ENCODE measurements at places on chromosomes 3 and 15.

DNA sequence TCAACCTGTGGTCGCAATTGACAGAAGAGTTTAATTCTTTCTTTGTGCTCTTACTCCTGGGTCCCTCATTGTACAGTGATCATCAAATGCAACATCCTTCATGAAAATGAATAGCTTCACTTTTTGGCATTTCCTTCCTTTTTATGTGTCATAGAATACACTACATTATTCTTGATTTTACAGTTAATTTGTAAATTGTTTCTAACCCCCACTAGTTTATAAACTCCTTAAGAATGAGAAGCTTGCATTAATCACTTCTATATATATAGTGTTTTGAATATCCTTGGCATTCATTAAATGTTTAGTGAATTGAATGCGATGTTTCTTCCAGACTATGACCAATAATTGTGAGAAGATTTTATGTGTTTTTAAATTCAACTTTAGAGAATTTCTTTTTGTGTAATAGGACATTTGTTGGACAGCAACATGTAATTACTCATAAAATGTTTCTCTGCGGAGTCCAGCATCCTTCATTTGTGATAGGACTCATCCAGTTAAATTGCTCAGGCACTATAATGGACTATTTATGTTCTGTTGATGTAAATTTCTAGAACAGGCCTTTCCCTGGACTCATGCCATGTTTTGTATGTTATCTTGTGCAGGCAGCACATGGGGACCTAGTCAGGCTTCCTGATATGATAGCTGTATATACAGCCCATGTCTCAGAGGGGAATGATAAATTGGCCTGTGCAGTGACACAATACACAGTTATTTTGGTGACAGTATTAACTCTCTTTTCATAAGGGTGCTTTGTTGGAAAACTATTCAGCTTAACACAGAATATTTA, 51.3 kb downstream of the MBNL1 start:
- peak; percentile 61 for DNase-seq

DNA sequence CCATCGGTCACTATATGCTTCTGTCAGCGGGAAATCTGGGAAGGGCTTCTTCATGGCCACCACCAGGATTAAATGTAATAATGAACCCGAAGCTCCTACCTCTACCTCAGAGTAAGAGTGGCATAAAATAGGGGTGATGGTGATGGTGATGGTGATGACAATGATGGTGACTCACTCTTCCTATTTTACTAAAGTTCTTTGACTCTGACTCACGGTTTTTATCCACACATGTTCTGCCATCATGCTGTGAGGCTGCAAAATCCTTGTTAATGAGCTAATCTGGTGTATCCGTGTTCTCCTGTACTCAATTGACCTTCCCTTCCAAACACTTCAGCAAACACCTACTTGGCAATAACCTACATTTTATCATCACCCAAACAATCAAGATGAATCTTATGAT, 18.3 kb upstream of the FOXP1 start:
- peak; percentile 35 for DNase-seq

- DNase-seq = peak; percentile 30
These were observed 339.8 kb upstream of the WNT5A start for GRCh38 chr3:55826731-55827496.

DNA sequence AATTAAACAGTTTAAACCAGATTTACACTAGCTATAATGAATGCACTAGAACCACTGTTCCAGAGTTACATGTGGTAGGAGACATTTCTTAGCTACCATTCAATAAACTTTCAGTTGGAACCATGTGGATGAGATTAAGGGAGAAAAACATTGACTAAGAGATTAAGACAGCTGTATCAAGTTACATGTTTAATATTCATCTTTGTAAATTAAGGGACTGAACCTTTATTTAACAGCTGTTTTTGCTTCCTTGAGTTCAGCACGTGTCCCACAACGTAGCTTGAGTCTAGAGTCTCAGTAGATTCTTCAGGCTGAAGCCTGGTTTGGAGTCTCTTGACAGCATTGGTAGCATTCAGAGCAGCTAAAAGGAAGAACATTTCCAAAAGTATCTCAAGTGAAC, 27.2 kb upstream of the CFAP44 start:
- DNase-seq = no peak

- no peak for DNase-seq
These were observed 13.0 kb downstream of the CYP1A1 start for GRCh38 chr15:74712311-74712710.

DNA sequence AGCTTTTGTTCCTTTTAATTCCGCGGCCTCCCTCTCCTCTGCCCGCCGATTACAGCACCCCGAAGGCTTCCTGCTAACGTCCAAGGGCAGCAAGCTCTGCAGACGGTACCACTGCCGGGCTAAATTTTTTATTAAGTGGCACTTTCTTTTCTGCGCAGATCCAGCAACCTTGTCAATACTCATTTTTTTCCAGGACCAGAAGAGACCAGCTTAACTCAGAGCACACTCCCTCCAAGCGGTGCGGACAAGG, 542 bp upstream of the MEIS2 start:
- DNase-seq = peak; percentile 75

DNA sequence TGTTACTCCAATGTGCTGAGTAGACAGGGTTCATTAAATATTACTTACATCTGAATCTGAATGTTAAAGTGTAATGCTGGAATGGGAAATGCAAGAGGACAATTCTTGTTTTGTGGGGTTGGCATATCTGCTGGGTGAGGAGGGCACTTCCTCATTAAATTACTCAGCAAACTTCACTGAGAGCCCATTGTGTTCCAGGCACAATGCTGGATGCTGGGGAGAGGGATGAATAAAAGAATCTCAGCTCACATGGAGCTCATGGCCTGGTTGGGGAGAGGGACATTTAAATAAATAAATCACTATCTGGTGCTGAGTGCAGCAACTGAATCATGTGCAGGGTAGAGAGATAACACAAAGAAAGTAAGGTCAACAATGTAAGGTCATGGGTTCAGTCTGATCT, 199.2 kb upstream of the CFAP20DC start:
- no peak for DNase-seq

GRCh38 chr3:197682713-197683112, 54.0 kb downstream of the RUBCN start:
- peak; percentile 7 for DNase-seq

DNA sequence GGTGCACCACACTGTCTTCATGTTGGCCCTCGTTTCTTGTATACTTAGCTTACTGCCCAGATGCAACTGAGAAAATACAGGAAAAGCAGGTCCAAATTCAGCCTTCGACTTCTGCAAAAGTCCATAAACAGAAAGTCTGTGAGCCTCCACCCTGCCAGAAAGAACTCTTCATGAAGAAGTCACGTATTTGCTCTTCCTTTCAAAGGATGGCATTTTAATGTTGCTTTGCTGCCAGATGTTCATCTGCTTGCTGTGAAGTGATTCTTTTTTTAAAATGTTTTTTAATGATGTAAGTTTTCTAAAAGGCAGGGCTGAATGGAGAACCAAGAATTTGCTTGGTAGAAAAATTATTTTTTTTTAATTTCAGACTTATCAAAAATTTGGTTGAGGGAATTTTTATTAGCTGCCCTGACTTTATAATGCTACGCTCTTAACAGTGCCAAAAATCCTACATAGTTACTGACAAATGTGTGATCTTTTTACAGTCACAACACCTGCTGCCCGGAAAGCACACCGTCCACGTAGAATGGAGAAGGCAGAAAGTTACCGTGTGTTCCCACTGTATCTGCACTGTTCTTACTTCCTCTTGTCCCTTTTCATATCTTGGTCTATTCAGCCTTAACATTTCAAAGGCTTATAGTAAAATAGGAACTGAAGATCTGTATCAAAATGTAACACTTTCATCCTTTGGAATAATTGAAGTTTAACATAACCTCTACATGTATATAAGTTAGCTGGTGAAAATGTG, 136.3 kb downstream of the LRRC28 start:
- DNase-seq = no peak

- no peak for DNase-seq
These were observed 74.1 kb upstream of the IQSEC1 start for GRCh38 chr3:13147344-13147743.

DNA sequence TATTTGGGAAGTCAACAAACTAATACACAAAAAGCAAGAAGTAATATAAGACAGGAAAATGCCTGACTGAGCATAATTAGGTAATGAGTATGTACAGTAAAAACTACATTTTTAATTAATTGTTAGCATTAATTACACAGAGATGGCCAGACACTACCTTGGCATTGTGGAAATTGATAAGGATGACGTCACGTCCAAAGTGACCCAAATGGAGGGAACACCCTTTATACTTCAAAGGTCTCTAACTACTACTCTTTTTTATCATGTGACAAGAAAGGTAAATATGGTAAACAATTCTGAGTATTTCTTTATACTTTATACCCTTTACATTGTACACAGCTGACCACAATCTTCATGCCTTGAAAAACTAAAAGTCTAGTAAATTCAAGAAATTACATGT, 22.4 kb upstream of the GUCA1C start:
- no peak for DNase-seq

DNA sequence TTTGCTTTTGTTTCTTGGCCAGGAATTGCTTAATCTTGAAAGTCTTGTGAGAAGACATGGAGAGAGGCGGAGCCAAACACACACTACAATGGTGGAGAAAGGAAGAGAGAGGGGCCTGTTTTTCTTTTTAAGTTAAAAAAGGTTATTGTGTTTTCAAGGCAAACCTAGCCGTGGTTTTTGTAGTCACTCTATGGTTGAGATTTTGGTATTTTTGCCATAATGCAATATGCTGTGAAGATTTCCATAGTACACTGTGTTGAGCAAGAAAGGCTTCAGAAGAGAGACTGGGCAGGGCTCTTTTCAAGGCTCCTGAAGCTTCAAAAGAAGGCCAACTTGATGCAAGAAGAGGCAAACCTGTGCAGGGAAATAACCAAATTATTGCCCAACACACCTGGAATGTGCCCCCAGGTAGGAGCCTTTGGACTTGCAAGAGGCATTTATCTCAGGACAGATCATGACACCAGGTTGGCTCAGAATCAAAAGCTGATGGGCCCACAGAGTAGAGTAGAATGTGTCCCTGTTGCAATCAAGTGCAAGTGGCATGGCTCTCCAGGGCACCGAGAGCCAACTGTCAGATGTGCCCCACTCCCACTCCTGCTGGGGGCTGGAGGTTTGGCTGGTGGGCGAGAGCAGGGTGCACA, 22.1 kb downstream of the AMOTL2 start:
- DNase-seq = peak; percentile 49
